ENCODE measurements at places on chromosomes 11 and 22.

GRCh38 chr11:23719016-23719415, 777.8 kb upstream of the LUZP2 start:
- no peak for DNase-seq

DNA sequence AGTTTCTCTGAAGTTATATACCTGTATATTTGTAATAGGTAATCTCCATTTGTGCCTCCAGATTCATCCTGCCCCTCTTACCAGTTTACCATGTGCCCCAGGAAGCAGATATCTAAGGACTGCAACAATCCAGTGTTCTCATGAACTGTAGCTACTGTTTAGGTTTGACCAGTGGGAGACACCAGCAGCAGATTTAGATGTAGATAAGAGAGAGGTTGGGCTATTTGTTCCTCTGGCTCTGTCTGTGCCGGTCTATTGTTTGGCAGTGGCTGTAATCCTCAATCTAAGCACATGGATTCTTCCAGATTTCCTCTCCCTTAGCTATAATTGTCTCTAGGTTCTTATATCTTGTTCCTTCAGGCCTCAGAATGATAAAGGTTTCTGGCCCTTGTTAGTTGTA, 88.4 kb downstream of the ANO3 start:
- no peak for DNase-seq

GRCh38 chr11:57275582-57275981, 38.5 kb upstream of the APLNR start:
- no peak for DNase-seq

- no peak for DNase-seq
Observed at GRCh38 chr11:20047006-20047768, 113.1 kb downstream of the DBX1 start.

GRCh38 chr11:61160487-61161189, 588 bp downstream of the VPS37C start:
- no peak for DNase-seq

DNA sequence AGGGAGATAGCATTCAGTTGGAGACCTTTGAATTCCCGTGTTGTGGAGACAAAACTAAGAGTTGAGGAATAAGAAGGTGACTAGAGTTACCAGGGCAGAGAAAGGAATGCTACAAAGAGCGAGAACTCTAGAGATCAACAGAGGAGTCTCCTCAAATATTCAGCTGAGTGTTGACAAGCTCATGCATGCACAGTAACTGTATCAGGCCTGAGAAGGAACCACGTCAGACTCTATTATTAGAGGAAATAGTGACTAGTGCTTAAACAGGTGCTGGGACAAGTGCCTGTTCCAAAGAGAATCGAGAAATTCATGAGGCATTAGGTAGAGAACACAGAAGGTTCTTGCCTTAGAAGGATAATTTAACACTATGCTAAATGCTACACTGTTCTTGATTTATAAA, 333.8 kb upstream of the CHORDC1 start:
- no peak for DNase-seq

All from A549 (cell line).